H54 (cell line): ENCODE measurements at places on chromosomes 1 and 21.

DNA sequence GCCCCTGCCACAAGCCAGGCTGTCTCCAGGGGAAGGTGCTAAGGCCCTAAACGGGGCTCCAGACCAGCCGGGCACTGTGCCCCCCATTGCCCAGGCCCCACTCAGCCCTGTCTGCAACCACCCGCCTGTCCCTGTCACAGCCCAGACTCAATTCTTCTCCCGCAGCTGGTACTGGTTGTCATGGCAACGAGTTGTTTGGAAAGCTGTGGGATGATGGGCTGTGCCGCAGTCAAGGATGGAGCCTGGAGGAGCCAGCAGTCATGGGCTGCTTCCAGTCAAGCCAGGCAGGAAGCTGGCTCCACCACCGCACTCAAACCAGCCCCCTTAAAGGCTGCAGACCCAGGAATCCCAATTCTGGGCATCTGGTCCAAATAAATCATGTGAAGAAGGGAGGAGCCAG is 4.2 kb downstream of the SPOCD1 start:
- DNase-seq, result no peak

GRCh38 chr1:187006896-187007295 is 178.1 kb downstream of the PLA2G4A start:
- DNase-seq, result no peak

- DNase-seq, result no peak
Measured at GRCh38 chr1:160641323-160642280, 5.2 kb downstream of the SLAMF1 start.

DNA sequence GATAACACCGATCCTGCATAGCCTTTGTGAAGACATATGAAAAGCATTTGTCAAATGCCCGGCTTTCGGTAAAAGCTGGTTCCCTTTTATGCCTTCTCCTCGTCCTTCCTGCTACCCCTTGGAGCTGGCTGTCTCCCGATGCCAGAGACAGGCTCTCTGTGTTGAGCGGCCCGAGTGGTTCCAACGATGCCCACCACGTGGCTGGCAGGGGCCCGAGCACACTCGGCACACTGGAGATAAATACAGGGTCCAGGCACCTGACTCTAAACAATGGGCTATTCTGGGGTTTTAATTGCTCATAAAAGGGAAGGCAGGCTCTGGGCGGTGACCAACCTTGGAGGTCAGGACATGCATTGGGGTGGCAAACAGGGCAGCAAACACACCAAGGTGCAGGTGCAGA is 207.1 kb downstream of the HIVEP3 start:
- DNase-seq, result no peak

GRCh38 chr1:153533689-153534201 is 2.0 kb downstream of the S100A6 start:
- DNase-seq, result peak; percentile 91

DNA sequence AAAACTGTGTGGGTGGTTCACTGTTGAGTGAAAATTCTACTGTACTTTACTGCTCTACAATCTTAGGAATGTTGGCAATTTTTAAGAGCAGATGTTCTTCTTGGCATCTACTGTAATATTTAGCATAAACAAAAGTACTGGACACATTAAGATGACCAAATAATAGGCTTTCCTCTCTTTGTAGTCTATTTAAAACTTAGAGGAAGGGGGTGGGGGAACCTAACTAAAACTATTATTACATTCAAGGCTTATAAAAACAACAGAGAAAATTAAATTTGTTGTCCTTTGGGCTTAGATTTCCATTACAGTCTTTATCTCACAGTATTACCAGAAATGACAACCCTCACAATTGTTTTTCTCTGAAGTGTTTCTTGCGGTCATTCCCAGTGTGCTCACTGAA is 181.2 kb downstream of the PLPPR4 start:
- DNase-seq, result no peak

- DNase-seq, result no peak
Measured at GRCh38 chr1:153659175-153659534, 652 bp downstream of the SNAPIN start.

- no peak for DNase-seq
Measured at GRCh38 chr1:86616871-86617270, 70.0 kb downstream of the CLCA4 start.

DNA sequence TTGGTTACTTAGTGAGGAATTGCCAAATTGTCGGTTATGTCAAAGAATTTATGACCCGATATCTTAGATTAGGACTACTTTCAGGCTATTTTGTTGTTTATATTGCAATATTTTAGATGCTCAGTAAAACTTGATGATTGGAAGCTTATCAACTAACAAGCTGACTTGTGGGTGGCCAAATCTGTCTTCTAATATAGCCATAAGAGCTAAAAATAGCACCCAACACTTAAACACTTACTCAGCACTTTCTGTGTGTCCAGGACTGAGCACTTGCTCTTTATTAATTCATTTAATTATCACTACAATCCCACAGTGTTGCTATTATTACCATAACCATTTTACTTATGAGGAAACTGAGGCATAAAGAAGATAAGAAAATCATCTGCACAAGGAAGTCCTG is 50.4 kb downstream of the RWDD3 start:
- DNase-seq, result no peak
